ENCODE measurements at places on chromosomes 13 and 19. TPM values are rescaled to one million over a fixed set of nuclear protein-coding genes. Genes with fewer than 3 reads are reported as not detected.

Gene APC2
- 0.03 TPM for total RNA-seq

Gene CYP4F3
- not detected for total RNA-seq

Gene PPP2R1A
- total RNA-seq = 203 TPM

Gene TRAPPC2B
- total RNA-seq = 10.9 TPM

Gene MATK
- 13.9 TPM for total RNA-seq

Gene APOC1
- total RNA-seq = 2.3 TPM

Gene CAPN12
- total RNA-seq = 22.9 TPM

Gene VAV1
- total RNA-seq = 107 TPM

GRCh38 chr13:51539887-51540286 lies 44.4 kb upstream of the WDFY2 start:
- no peak for DNase-seq
- no peak overlapping the region for H3K27ac ChIP-seq
- no peak overlapping the region for H3K4me3 ChIP-seq

DNA sequence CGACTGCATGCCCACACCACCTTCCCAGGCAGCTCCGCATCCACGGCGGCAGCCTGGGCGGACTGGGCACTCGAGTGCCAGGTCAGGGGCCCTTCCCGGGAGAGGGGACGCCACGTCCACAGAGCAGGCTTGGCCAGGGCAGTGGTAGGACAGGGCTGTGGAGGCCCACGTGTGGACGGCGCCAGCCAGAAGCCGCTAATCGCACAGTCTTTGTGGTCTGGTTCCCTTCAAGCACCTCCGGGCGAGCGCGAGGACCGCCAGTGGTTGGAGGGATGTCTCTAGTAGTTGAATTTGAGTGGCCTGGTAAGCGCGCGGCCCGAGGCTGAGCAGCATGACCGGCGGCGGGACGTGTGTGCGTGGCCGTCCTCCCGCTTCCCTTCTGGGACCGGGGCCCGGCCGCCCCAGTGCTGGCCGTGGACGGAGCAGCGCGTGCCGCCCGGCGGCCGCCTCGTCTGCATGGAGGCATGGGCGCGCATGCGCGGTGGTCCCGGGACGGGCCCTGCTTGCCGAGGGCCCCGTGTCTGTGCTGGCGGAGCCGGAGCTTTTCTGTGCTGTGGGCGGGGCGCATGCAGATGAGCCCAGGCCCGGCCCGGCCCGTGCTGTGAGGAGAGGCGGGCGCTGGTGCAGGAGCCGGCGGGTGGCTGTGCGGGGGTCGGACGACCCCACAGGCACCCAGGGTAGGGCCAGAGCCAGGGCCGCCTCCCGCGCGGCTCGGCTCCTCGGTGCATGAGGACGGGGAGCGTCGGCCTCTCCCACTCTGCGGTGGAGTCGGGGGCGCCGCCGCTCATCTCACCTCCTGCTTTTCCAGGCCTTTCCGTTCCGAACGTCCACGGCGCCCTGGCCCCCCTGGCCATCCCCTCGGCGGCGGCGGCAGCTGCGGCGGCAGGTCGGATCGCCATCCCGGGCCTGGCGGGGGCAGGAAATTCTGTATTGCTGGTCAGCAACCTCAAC lies 8.6 kb downstream of the PTBP1 start:
- H3K36me3 ChIP-seq = peaks cover 69% of the 10 kb centered on the region
- H3K27ac ChIP-seq = no peak overlapping the region
- H3K4me3 ChIP-seq = no peak overlapping the region
- no peaks in the 10 kb centered on the region for H3K27me3 ChIP-seq

- no peak overlapping the region for H3K27ac ChIP-seq
- no peaks in the 10 kb centered on the region for H3K27me3 ChIP-seq
- DNase-seq = no peak
- H3K4me1 ChIP-seq = no peaks in the 10 kb centered on the region
- no peak overlapping the region for H3K4me3 ChIP-seq
Measured at GRCh38 chr13:50724913-50725312, 118.6 kb downstream of the DLEU7 start.

DNA sequence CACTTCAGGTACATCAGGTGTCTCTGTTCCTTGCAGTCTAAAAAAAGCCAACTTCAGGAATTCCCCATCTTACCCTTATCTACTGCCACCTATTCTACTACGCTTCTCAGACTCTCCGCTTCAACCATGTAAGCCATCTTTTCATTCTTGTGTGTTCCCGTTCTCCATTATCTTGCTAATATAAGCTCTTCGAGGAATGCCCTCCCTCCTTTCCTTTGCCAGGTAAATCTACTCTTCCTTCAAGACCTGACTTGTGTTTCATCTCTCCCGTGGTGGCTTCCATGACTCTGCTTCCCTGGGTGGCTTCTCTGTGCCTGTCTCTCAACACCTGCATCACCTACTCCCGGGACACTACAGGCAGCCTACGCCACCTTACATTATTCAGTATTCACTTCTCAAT lies 42.3 kb upstream of the MEDAG start:
- H3K4me1 ChIP-seq = peaks cover 3% of the 10 kb centered on the region
- peaks cover 16% of the 10 kb centered on the region for H3K27me3 ChIP-seq
- no peak overlapping the region for H3K27ac ChIP-seq
- no peaks in the 10 kb centered on the region for H3K36me3 ChIP-seq
- H3K4me3 ChIP-seq = no peak overlapping the region
- DNase-seq = no peak

- peak; percentile 83 for DNase-seq
- H3K36me3 ChIP-seq = peaks cover 79% of the 10 kb centered on the region
- peaks cover 64% of the 10 kb centered on the region for H3K4me1 ChIP-seq
- peak overlapping the region; percentile 82 for H3K4me3 ChIP-seq
- H3K27ac ChIP-seq = peak overlapping the region; percentile 98
Measured at GRCh38 chr19:16078759-16079707, 2.7 kb downstream of the TPM4 start.

- DNase-seq = peak; percentile 50
- H3K4me1 ChIP-seq = peaks cover 27% of the 10 kb centered on the region
- no peak overlapping the region for H3K4me3 ChIP-seq
- no peak overlapping the region for H3K27ac ChIP-seq
- no peaks in the 10 kb centered on the region for H3K36me3 ChIP-seq
Measured at GRCh38 chr13:73223372-73223781, 164.6 kb downstream of the KLF5 start.

DNA sequence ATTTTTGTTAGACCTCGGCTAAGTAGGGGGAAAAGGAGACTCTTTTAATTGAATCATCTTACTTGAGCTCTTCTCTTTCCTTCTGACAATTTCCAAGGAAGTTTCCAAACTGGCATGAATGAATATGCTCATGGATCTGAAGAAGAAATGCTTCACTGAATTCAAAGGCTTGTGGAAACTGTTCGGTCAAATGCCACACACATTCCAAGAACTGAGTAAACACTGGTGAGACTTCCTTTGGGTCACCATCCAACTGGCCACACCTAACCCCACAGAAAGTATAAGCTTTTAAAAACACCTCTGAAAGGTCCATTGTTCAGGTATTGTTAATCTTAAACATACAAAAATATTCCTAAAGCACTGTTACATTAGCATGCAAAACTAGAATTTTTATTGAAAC lies 33.6 kb downstream of the MTMR6 start:
- H3K27me3 ChIP-seq = no peaks in the 10 kb centered on the region
- H3K4me3 ChIP-seq = no peak overlapping the region
- no peaks in the 10 kb centered on the region for H3K4me1 ChIP-seq
- peaks cover 46% of the 10 kb centered on the region for H3K36me3 ChIP-seq
- no peak for DNase-seq
- H3K27ac ChIP-seq = no peak overlapping the region

DNA sequence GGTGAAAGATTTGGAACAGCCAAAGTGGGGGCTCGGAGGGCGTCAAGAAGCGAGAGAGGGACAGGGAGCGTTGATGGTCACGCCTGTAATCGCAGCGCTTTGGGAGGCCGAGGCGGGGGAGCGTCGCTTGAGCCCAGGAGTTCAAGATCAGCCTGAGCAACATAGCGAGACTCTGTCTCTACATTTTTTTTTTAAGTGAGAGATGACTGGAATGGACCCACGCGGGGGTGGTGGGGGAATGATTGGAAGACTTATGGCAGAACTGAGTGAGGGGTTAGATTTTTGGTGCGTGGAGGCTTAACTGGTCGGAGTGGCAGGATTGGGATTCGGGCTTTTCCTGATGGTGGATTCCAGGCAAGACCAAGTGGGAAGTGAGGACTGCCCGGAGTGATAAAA lies 725 bp downstream of the PSMD8 start:
- H3K4me3 ChIP-seq = peak overlapping the region; percentile 97
- peaks cover 30% of the 10 kb centered on the region for H3K4me1 ChIP-seq
- peak overlapping the region; percentile 92 for H3K27ac ChIP-seq
- DNase-seq = no peak

DNA sequence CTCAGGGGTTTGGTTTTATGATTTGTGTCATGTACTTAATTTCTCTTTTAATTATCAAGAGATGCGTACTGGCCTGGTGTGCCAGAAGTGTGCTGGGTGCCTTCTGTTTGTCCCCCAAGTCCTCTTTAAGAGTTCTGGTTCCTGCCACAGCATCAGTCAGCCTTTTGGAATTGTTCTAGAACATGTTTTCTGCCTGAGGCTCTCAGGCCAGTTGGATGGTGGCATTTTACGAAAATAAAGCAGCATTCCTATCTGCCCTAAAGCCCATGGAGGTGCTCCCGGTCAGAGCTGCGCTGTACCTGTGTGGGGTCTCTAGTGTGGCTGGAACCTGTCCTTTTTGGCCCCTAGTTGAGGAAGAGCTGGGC lies 54.1 kb downstream of the TSSK6 start:
- peak overlapping the region; percentile 98 for H3K27ac ChIP-seq
- H3K4me3 ChIP-seq = peak overlapping the region; percentile 80
- peaks cover 43% of the 10 kb centered on the region for H3K36me3 ChIP-seq
- H3K4me1 ChIP-seq = peaks cover 78% of the 10 kb centered on the region
- H3K27me3 ChIP-seq = no peaks in the 10 kb centered on the region

DNA sequence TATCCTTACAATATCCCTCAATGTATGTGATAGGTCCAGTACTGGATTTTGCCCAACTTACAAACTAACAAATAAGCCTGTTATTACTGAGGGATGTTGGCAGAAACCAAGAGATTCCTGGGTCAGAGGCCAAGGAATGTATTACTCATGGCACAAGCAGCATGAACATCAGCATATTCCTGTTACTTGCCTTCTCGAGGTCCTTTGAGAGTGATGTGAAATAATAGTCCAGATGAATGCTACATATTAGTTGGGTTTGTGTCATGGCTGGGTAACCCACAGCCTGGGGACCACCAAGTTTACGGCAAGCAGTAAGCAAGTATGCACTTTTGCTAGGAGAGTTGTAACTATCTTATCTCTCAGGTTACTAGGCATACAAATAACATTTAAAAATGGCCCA lies 384.5 kb upstream of the GPC6 start:
- H3K27me3 ChIP-seq = no peaks in the 10 kb centered on the region
- no peaks in the 10 kb centered on the region for H3K36me3 ChIP-seq
- H3K4me1 ChIP-seq = no peaks in the 10 kb centered on the region
- no peak overlapping the region for H3K27ac ChIP-seq
- DNase-seq = no peak

DNA sequence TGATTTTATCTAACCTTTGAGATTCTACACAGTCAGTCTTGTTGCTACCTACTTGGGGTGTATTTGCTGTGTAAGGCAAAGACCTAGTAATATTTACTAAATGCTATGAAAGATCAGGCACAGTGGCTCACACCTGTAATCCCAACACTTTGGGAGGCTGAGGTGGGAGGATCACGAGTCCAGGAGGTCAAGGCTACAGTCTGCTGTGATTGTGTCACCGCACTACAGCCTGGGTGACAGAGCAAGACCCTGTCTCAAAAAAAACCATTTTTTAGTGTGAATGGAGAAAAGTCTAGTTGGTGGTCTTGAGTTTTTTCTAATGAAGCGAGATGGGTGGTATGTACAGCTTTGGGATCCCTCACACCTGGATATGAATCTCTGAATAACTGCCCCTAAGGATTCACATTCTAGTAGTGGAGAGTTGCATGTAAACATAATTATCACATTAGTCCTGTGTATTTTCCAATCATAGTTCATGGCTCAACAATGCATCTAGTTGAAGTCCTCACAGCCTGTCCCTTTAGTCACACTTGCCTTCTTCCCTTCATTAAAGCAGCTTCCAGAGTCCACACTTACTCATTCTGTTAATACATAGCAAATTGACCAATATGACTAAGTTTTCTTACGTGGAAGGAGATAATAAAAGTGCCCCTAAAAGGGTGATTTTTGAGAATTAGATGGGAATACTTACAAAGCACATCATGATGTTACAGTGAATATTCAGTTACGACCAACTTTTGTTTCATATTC lies 7.5 kb downstream of the RPL21 start:
- peak overlapping the region; percentile 29 for H3K27ac ChIP-seq
- H3K27me3 ChIP-seq = no peaks in the 10 kb centered on the region
- H3K36me3 ChIP-seq = peaks cover 73% of the 10 kb centered on the region
- no peak for DNase-seq
- H3K4me1 ChIP-seq = peaks cover 58% of the 10 kb centered on the region

- H3K4me1 ChIP-seq = peaks cover 20% of the 10 kb centered on the region
- peaks cover 50% of the 10 kb centered on the region for H3K36me3 ChIP-seq
- DNase-seq = no peak
- no peak overlapping the region for H3K4me3 ChIP-seq
- no peaks in the 10 kb centered on the region for H3K27me3 ChIP-seq
Measured at GRCh38 chr19:19559931-19560330, 21.9 kb downstream of the CILP2 start.

DNA sequence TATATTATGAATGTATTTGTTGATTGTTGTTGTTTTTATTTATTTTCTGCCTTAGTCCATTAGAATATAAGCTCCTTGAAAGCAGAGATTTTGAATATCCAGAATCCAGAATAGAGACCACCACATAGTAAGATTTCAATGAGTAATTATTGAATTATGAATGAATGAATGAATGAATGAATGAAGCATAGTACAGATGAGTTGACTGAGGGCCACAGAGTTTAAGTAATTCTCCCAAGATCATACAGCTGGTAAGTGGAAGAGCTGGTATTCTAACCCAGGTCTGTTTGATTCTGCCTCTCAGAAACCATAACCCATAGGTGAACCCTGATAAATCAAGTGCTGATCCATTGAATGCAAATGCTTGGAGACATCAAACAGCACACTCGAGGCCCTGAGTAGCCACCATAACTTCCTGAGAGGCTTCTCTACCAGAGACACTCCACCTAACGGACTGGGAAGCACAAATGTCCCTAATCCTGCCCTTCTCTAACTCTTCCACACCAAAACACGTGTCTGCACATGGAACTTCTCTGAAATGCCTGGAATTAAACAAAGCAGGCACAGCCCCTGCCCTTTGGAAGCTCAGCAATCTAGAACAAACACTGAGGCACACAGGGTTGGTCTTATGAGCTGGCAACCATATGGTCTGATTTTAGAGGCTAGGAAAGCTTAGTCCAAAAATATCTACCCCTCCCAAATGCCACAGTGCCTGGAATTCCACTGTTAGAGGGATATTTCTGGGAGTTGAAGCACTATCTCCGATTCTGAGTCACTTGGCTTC lies 190.1 kb downstream of the FOXO1 start:
- H3K36me3 ChIP-seq = peaks cover 1% of the 10 kb centered on the region
- no peak overlapping the region for H3K4me3 ChIP-seq
- peaks cover 8% of the 10 kb centered on the region for H3K4me1 ChIP-seq
- H3K27ac ChIP-seq = no peak overlapping the region
- no peak for DNase-seq
- H3K27me3 ChIP-seq = no peaks in the 10 kb centered on the region

Data from activated CD4-positive, alpha-beta memory T cell treated with anti-CD3 and anti-CD28 coated beads, Interleukin-2, amount 10 ng/mL, durations not matched to agents 7 days and 5 days (primary cell).